ENCODE measurements at places on chromosomes 2 and 18.

DNA sequence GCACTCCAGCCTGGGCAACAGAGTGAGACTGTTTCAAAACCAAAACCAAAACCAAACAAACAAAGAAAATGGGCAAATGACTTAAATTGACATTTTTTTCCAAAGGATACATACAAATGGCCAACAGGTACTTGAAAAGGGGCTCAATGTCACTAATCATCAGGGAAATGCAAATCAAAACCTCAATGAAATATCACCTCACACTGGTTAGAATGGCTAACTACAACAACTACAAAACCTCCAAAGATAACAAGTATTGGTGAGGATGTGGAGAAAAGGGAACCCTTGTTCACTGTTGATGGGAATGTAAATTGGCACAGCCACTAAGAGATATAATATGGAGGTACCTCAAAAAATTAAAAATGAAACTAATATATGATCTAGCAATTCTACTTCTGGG lies 213.2 kb upstream of the HS6ST1 start:
- DNase-seq = no peak

DNA sequence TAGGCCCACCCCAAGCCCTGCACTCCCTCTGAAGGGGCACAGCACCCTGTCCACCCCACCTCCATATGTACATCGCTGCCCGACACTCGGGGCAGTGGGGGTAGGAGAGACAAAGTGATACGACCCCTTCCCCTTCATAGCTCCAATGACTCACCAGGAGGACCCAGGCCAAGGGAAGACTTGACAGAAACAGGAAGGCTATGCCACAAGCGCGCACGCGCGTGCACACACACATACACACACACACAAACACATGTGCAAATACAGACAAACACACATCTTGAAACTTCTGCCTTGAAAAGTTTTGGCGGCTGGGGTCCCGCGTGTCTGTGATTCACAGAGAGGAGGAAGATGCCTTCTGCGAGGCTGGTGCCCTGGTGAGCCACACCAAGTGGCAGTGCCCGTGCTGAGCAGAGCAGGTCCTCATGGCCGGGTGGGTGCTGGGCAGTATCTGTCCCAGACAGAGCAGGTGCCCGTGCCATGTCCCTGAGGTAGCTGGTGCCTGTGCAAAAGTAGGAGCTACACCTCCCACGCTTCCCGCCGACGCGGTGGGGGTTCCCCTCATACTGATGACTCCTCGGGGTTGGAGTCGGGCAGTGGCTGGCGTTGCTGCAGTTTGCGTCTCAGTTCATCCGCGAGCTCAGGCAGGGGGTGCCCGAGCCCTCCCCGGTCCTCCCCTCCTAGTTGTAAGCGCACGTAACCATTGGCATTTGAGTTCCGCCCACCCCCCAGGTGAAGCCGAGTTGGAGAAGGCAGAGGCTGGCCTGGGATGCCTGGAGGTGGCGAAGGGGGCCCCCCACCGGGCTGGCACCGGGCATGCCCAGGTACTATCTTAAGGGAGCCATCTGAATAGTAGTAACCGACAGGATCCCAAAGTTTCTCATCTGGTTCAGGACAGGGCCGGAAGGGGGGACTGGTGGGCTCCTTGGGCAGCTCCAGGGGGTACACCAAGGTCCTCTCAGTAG lies 2.5 kb upstream of the ANKRD39 start:
- no peak for DNase-seq

- DNase-seq = no peak
These were observed 126.1 kb downstream of the THADA start for GRCh38 chr2:43469713-43470112.

DNA sequence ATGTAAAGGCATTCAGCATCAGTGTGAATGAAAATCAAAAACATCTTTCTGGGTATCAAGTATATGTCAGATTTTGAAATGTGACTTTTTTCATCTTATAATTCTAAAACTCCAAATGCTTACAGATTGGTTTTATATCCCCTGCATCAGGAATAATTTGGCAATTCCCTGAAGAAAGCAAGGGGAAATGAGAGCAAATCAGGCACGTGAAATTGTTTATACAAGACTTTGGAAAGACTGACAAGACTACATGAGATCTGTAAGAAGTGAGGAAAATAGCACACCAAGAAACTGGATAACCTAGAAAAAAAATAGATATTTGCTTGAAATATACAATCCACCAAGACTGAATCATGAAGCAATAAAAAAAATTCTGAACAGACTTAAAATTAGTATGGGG lies 13.8 kb downstream of the COL6A3 start:
- no peak for DNase-seq
